ENCODE measurements at places on chromosomes 7 and 10.

DNA sequence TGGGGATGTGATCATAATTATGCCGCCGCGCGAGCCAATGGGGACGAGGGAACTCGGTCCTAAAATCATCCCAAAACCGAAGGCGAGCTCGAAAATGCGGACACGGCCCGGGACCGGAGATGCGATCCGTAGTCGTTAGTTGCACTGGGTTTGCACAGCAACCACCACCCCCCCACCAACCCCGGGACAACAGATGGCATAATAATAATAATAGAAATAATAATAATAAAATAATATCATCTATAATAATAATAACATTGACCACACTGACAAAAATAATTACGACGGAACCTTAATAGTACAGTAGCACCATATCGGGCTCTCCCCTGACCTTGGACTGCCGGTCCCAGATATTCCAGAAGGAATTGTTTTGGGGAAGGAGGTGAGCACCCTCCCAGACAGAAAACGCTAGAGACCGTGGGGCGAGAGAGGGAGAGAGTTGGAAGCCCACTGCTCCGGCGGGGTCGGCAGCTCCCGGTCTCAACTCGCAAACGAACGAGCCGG is 1.1 kb upstream of the EMX2 start:
- no peak for ATAC-seq
- H3K27me3 ChIP-seq = peaks cover 49% of the 10 kb centered on the region

DNA sequence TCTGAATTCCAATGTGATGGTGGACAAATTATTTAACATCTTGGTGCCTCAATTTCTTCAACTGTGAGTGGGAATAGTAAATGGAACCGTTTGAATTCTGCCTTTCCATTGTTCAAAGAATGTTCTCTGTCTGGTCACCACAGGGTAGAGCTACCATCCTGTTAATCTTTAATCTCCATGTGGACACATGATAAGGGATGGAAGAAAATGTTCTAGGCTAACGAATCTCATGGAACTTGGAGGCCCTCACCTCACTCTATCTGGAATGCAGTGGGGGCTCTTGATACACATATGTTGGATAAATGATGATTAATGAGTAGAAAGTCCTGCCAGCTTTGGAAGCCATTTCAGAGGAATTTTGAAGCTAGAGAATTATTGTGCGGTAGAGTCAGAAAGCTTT is 118.5 kb upstream of the HABP2 start:
- H3K27me3 ChIP-seq = peaks cover 12% of the 10 kb centered on the region
- no peak overlapping the region for H3K27ac ChIP-seq
- no peaks in the 10 kb centered on the region for H3K4me1 ChIP-seq
- H3K36me3 ChIP-seq = no peaks in the 10 kb centered on the region

GRCh38 chr7:4861673-4862072 is at the start of gene PAPOLB:
TSS of gene PAPOLB (minus strand) at chr7:4862030. CDS start at chr7:4861810, 220 bp downstream.
- no peak for ATAC-seq
- H3K36me3 ChIP-seq = no peaks in the 10 kb centered on the region
- no peak within 1 kb of the TSS for H3K27ac ChIP-seq
- H3K4me3 ChIP-seq = no peak within 1 kb of the TSS
- H3K27me3 ChIP-seq = peaks cover 49% of the 10 kb centered on the region

DNA sequence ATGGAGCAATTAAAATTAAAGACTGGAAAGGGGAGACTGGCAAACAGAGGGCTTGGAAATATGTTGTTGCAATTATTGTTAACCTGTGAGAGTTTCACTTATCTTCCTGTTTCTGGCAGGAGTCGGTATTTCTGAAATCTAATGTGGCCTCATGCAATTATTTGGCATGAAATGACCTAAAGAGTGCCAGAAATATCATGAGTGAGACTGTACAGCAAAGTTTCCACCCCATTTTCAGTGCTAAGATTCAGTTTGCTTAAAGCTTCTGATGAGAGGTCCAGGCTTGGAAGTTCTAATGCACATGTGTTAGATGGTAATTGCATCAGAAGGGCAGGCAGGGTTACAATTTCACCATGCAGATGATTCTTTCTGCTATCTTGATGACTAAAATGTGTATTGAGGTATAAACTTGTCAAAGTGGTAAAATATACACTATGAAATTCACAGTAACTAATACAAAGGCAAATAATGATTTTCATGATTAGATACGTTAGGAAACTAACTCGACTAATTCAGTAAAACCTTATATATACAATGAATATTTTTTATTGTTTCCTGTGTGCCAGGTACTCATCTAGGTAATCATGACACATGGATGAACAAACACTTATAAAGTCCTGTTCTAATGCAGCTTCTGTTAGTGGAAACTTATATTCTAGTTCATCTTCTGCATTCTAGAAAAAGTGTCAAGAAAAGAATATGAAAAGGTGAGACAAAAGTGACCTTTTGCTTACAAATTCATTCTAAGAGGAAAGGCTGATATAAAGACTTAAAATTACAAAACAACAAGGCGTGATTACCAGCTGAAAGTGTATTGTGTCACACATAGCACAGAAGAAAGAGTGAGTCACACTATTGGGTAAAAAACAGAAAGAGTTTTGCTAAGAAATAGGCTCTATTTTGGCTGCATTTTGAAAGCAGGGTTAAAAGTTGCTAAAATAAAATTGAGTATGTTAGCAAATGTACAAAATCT is 533.4 kb upstream of the SEMA3D start:
- H3K4me3 ChIP-seq = no peak overlapping the region
- no peak for ATAC-seq

GRCh38 chr7:133052826-133053225 is 29.1 kb downstream of the CHCHD3 start:
- H3K4me3 ChIP-seq = no peak overlapping the region
- H3K4me1 ChIP-seq = peaks cover 16% of the 10 kb centered on the region
- no peaks in the 10 kb centered on the region for H3K27me3 ChIP-seq
- H3K27ac ChIP-seq = peak overlapping the region; percentile 40
- no peak for ATAC-seq

DNA sequence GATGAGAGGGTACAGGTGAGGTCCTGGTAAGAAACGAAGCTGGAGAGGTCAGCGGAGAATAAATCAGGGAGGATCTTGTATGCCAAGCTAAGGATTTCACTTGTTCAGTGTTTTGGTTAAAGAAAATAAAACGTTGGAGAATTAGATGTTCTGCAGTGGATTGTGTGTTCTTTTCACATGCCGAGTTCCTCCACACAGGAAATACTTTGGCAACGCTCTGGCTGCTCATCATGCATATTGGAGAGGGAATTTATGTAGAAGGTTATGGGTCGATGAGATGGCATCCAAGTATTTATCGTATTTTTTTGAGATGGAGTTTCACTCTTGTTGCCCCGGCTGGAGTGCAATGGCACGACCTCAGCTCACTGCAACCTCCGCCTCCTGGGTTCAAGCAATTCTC is 11.0 kb downstream of the RPS24 start:
- peaks cover 46% of the 10 kb centered on the region for H3K4me1 ChIP-seq
- H3K27me3 ChIP-seq = no peaks in the 10 kb centered on the region
- ATAC-seq = no peak
- peak overlapping the region; percentile 36 for H3K4me3 ChIP-seq
- H3K27ac ChIP-seq = peak overlapping the region; percentile 80

DNA sequence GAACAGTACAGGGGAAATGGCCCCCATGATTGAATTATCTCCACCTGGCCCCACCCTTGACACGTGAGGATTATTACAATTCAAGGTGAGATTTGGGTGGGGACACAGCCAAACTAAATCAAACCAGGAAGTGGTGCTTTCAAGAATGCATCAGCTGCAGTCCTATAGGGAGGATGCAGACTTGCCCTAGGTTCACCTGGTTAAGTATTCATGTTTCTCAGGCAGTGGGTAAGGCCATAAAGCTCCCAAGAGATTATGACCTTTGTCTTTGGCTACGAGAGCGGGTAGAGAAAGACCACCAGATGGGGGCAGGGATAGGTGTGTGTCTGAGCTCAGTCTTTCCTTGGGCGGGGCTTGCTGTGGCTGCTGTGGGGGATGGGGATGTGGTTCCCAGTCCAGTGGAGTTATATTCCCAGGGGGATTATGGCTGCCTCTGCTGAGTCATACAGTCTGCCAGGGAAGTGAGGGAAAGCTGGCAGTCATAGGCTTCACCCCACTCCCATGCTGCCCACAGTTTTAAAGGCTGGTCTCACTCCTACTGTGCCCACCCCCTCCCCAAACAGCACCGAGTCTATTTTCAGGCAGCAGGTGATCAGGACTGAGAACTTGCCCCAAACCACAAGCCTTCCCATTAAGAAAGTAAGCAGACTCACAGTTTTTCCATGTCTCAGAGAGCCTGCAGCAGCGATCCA is 8.4 kb upstream of the R3HCC1L start:
- H3K36me3 ChIP-seq = no peaks in the 10 kb centered on the region
- H3K27me3 ChIP-seq = peaks cover 29% of the 10 kb centered on the region
- no peak overlapping the region for H3K27ac ChIP-seq
- ATAC-seq = no peak
- no peaks in the 10 kb centered on the region for H3K4me1 ChIP-seq

DNA sequence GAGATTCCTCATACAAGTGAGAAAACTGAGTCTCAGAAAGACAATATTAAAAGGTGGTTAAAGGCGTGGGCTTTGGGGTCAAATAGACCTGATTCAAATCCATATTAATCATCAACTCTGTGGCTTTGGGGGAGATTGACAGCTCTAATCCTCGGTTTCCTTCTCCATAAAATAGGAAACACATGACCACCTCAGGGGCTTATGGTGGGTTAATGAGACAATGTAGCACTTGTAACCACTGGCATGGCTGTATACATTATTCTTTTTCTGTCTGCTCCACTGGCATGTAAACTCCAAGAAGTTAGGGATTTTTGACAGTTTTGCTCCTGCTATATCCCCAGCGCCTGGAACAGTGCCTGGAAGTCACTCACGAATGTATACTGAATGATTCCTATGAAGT is 120.8 kb upstream of the GAD2 start:
- no peaks in the 10 kb centered on the region for H3K4me1 ChIP-seq
- H3K27ac ChIP-seq = no peak overlapping the region
- H3K36me3 ChIP-seq = no peaks in the 10 kb centered on the region
- H3K27me3 ChIP-seq = peaks cover 3% of the 10 kb centered on the region

DNA sequence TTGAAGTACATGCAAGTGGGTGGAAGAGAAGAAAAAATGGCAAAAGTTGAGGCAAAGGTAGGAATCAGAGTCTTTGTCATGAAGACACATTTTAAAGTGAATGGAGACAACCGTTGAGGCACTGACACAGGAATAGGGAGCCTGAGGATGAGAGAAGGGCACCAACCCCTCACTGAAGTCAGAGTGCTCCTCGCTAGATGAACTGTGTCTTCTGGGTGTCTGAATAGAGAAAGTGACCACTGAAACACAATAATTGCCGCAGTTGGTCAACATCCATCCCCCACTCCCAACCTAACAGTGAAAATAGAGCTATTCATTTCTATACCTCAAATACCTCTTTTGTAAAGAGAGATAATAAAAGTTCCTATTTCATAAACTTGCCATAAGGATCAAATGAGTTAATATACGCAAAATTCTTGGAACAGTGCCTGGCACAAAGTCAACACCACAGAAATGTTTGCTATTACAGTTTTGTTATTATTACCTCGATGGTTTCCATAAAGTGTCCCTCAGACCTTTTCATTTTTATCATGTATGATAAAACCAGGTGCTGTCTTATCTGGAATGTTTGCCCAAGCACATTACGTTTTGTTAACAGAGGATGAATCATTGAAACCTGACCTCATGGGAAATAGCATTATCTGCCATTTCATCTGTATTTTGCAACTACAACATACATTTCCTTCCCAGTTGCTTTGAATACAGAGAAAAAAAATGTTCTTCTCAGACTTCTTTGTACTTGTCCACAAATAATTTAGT is 61.8 kb upstream of the SP4 start:
- no peaks in the 10 kb centered on the region for H3K36me3 ChIP-seq
- no peak for ATAC-seq
- peak overlapping the region; percentile 56 for H3K4me3 ChIP-seq
- H3K27ac ChIP-seq = peak overlapping the region; percentile 85
